Right lung (tissue), 10 donors: ENCODE measurements at places on chromosomes 16 and 17.

DNA sequence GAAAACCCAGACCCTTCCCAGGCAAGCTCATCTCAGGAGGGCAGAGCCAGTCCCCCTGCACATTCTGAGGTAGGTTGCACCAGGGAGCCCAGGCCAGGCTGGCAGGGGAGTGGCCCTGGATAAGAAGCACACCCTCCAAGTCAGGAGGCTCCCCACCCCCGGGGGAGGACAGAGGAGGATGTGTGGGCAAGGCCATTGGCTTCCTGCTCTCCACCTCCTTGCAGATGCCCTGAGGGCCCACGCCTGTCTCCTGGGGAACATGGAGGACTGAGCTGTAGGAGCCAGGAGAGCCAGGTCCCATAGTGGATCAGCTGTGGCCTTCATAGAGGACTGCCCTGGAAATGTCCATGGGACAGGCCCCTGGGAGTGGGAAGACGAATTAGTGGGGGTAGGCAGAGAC is 126.7 kb downstream of the IRF8 start:
- no peak for DNase-seq

- DNase-seq = no peak
Measured at GRCh38 chr17:2295575-2295974, 8.0 kb downstream of the SMG6 start.

DNA sequence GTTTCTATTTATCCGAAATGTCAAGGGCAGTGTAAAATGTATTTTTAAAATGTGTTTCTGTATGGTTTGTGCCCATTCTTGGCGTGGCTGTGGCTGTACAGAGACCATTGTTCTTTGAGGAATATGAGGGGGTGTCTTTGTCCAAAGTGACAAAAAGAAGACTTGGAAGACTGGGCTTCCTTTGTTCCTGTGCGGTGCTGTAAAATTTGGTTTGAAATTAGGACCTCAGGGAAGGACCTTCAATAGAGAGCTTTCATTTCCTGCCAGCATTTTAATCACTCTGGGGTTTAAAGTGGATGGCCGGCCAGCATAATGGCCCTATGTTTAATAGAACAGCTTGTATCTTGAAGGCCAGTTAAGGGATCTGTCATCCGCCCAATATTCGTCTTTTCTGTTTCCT is 190.1 kb upstream of the TBX2 start:
- no peak for DNase-seq

DNA sequence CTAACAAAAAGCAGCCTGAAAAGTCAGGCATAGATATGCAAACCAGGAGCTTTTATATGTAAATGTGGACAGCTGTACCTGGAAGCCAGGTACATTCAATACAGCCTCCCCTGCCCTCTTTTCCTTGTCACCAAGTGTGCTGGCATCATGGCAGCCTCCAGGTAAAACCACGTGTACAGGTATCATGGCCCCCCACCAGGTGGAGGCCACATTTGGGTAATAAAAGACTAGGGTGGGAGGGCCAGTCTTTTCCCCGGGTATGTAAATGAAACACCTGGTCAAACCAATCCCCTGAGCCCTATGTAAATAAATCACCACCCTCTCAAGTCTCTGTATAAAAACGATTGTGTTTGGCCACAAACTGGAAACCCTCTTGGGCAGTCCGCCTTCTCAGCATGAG is 226.4 kb upstream of the GOT2 start:
- no peak for DNase-seq

GRCh38 chr16:88639231-88640038 is 1.1 kb downstream of the IL17C start:
- DNase-seq = no peak

- no peak for DNase-seq
Measured at GRCh38 chr16:85033171-85033570, 5.6 kb downstream of the KIAA0513 start.

GRCh38 chr17:31561469-31562375 is 170.2 kb downstream of the RAB11FIP4 start:
- no peak for DNase-seq

DNA sequence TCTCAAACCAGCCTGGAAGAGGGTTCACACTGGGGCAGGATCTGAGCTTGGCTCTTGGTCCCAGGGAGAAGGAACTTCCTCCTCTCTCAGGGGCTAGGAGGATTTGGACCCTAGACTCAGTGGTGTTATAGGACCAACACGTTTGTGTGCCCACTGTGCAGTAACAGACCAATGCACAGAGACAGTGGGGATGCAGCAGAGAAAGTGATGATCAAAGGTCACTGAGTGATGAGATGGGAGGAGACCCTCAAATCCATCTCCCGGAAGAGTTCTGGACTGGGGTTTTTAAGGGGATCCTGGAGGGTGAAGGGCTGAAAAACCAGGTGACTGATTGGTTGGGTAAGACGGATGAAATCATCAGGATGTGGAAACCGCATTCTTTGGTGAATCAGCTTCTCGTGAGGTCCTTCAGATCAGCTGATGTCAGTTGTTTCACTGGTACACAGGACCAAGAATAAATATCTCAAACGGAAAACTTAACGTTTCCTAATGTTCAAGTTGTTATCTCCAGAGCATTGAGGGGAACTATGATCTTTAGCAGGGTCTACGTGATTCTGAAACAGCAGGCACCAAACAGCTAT is 3.3 kb upstream of the VAC14 start:
- DNase-seq = no peak

- no peak for DNase-seq
Measured at GRCh38 chr17:36474571-36474970, 11.9 kb upstream of the ZNHIT3 start.
